ENCODE measurements at places on chromosomes 3 and 15.

DNA sequence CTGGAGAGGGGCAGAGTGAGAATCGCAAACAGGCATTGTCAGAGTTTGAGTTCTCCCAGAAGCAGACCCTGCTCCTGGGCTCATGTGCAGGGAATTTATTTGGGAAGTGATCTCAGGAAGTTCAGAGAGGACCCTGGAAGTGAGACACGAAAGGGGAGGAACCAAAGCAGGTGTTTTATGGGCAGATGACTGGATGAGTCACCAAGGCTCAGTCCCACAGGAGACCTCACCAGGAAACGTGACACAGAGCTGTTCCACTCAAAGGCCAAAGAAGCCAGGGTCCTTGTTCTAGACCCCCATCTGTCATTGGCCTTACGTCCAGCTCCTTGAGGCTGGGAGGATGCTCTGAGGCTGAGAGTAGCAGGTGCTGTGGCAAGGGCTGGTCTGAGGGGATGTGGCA lies 43.4 kb upstream of the SEC22A start:
- no peaks in the 10 kb centered on the region for H3K4me1 ChIP-seq
- H3K27me3 ChIP-seq: no peaks in the 10 kb centered on the region
- peaks cover 74% of the 10 kb centered on the region for H3K36me3 ChIP-seq
- H3K27ac ChIP-seq: no peak overlapping the region

GRCh38 chr3:17469954-17470353 lies 272.5 kb downstream of the TBC1D5 start:
- H3K27me3 ChIP-seq: no peaks in the 10 kb centered on the region
- peaks cover 3% of the 10 kb centered on the region for H3K36me3 ChIP-seq
- H3K4me1 ChIP-seq: no peaks in the 10 kb centered on the region
- DNase-seq: no peak
- no peak overlapping the region for H3K27ac ChIP-seq

DNA sequence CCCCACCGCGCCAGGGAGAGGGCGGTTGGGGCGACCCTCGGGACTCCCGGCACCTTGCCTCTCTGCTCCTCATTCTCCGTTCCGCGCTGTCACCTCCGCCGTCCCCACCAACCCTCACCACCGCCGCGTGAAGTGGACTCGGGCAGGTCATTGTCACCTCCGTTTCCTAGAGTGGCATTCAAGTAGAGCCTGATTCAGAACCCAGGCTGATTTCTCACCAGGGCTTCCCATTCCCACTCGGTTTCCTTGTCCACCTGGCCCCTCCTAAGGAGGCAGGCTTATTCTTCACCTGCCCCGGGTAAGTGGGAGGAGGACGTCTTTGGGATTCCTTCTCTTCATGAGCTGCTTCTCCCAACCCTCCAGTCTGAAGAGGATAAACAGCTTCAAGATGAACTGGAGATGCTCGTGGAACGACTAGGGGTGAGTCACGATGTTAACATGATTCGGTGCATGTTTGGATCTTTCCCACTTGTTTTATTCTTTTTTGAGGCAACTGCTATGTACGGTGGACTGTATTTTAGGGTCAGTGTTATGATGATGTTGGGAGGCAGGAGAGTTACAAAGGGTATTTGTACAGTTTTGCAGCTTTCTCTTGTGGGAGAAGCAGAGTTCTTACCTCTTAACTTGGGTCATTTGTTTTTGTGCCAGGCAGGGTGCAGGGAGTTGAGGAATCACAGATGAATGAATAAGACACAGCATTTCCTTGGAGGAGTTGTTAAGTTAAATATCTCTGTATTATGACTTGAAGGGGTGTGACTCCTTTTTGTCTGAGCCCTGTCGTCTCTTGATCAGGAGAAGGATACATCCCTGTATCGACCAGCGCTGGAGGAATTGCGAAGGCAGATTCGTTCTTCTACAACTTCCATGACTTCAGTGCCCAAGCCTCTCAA lies 692 bp downstream of the PSMD2 start:
- no peak for DNase-seq
- H3K27ac ChIP-seq: peak overlapping the region; percentile 91
- peak overlapping the region; percentile 90 for H3K4me3 ChIP-seq
- peaks cover 14% of the 10 kb centered on the region for H3K4me1 ChIP-seq
- no peaks in the 10 kb centered on the region for H3K27me3 ChIP-seq

DNA sequence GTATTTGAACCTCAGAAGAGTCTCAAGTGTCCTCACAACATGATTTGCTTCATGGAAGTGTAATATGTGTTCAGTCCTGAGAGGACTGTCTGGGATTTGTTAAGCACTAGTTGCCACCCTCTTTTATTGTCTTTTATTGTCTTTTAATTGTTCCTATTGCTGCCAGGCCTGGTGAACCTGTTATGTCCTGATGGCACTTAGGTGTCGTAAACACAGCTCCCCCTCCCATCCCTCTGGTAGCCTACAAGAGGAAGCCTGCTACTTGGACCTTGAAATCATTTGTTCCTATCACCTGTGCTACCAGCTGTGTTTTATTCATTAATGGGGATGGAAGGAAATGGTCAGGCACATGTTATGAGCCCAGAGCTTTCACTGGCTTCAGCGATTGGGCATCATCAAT lies 19.3 kb downstream of the CCNB2 start:
- H3K27me3 ChIP-seq: no peaks in the 10 kb centered on the region
- H3K27ac ChIP-seq: no peak overlapping the region
- H3K4me1 ChIP-seq: no peaks in the 10 kb centered on the region
- DNase-seq: no peak

DNA sequence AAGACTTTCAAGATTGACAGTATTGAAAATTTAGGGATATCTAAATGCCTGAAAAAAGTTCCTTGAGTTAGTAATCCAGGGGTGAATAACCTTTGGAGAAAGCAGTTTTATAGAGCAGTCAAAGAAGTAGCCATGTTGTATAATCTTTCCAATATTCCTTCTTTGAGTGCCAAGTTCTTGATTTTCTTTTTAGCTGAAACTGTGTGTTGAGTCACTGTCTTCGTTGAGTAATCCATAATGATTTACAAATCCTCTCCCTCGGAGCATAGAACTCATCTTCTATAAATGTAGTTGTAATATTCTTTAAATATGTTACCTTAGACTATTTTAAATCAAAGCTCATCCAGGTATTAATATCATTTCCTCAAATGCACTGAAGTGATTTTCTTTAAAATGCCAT lies 135.2 kb downstream of the BBX start:
- no peak overlapping the region for H3K27ac ChIP-seq
- DNase-seq: no peak
- no peaks in the 10 kb centered on the region for H3K27me3 ChIP-seq
- no peak overlapping the region for H3K4me3 ChIP-seq
- H3K36me3 ChIP-seq: peaks cover 2% of the 10 kb centered on the region
- H3K4me1 ChIP-seq: no peaks in the 10 kb centered on the region

- DNase-seq: no peak
- H3K27ac ChIP-seq: no peak overlapping the region
- peaks cover 6% of the 10 kb centered on the region for H3K4me1 ChIP-seq
- H3K27me3 ChIP-seq: no peaks in the 10 kb centered on the region
- H3K36me3 ChIP-seq: no peaks in the 10 kb centered on the region
Measured at GRCh38 chr3:162138509-162138908, 641.9 kb downstream of the OTOL1 start.

- H3K27me3 ChIP-seq: no peaks in the 10 kb centered on the region
- no peak overlapping the region for H3K27ac ChIP-seq
- no peak overlapping the region for H3K4me3 ChIP-seq
Measured at GRCh38 chr3:39718674-39719595, 90.5 kb upstream of the MYRIP start.

GRCh38 chr15:40190591-40190990 lies 29.7 kb downstream of the BUB1B start:
- DNase-seq: no peak
- H3K27ac ChIP-seq: no peak overlapping the region
- peaks cover 2% of the 10 kb centered on the region for H3K36me3 ChIP-seq
- no peaks in the 10 kb centered on the region for H3K4me1 ChIP-seq

- no peak for DNase-seq
- no peak overlapping the region for H3K4me3 ChIP-seq
- H3K27ac ChIP-seq: no peak overlapping the region
- no peaks in the 10 kb centered on the region for H3K27me3 ChIP-seq
Measured at GRCh38 chr15:33671456-33671855, 296.8 kb upstream of the CHRM5 start.

DNA sequence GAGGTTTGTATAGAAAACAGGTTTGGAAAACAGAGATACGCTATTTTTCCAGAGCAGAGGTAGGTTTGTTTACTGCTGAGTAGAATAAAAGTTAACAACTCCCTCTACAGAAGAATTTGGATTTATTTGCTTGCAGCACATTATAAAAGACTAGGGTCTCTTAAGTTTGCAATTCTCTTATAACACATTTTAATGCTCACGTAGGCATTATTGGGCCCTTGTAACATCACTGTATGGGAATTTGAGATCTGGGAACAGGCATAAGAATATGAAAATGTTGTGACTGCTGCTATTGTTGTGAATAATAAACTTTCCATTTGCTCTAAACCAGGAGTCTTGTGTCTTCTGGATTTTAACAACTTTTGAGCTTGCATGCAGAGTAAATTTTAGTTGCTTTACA lies 128.3 kb upstream of the CADM2 start:
- H3K27me3 ChIP-seq: no peaks in the 10 kb centered on the region
- no peaks in the 10 kb centered on the region for H3K36me3 ChIP-seq
- no peak overlapping the region for H3K4me3 ChIP-seq
- no peak overlapping the region for H3K27ac ChIP-seq
- no peak for DNase-seq
- H3K4me1 ChIP-seq: no peaks in the 10 kb centered on the region

GRCh38 chr3:131081224-131081623 lies 54.5 kb downstream of the NEK11 start:
- H3K27me3 ChIP-seq: no peaks in the 10 kb centered on the region
- no peak for DNase-seq
- no peaks in the 10 kb centered on the region for H3K36me3 ChIP-seq
- H3K4me3 ChIP-seq: no peak overlapping the region
- H3K27ac ChIP-seq: no peak overlapping the region

Measured in common myeloid progenitor, CD34-positive (primary cell).